Astrocyte (in vitro differentiated cells and primary cell): ENCODE measurements at places on chromosomes 2 and 18. TPM values are rescaled to one million over a fixed set of nuclear protein-coding genes. Genes with fewer than 3 reads are reported as not detected.

Gene GPR75
- total RNA-seq: 4.0 and 5.0 TPM in 2 replicates

- no peak for DNase-seq
Measured at GRCh38 chr2:213022987-213023386, 128.4 kb downstream of the IKZF2 start.

Gene PID1
- 10.7 and 13.6 TPM in 2 replicates for total RNA-seq

GRCh38 chr2:233259730-233260129, 8.3 kb downstream of the ATG16L1 start:
- DNase-seq: peak; percentile 18

Gene RESP18
- total RNA-seq: not detected in 2 replicates

DNA sequence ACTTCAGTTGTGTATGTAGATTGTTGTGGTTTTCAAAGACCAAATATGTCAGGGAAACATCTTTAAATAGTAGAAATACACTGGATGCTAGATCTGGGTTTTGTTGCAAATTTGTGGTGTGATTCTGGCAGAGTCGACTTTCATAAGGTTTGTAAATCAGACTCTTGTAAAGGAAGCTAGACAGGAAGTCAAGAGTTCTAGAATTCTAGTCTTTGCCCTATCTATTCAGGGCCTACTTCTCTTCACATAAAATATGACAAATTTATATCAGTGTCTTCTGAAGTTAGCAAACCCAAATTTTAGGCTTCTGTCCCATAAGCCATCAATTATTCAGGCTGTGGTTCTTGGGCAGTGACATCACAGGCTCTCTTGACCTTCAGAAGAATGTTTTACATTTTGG, 1579.2 kb upstream of the PIK3C3 start:
- DNase-seq: peak; percentile 10

Gene UGT1A4
- total RNA-seq: not detected in 2 replicates

DNA sequence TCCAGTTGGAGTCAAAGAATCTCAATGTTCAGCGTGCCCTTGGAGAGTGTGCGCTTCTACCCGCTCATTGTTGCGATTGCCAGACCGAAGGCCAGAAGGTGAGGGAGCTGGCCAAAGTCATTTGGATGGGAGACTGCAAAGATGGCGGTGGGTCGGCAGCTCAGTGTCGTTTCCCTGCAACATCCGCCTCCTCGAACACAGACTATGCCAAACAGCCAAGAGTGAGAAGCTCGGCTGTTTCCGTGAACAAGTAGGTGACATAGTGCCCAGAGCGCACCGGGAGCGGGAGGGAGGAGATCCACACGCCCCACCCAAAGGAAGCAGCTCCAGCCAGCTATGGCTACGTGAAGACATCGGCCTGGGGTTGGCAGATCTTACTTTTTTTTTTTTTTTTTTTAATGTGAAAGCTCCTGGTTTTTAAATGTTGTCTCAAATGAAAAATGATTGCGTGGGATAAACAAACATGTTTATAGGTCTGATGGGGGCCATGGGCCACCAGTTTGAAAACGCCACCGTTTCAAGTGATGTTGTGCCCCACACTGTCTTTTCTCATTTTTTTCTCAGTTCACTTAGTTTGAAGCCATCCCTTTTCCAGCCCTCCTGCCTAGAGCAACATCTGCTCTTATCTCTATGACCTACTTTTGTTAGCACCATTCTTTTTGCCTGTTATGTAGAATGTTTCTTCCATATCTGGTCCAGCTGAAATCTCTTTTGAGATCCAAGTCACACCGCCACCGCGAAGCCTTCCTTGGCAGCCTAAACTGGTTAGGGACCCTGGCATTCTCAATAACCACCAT, 682.4 kb downstream of the RNF144A start:
- no peak for DNase-seq

GRCh38 chr18:394262-394986, 106.1 kb downstream of the COLEC12 start:
- no peak for DNase-seq

Gene COL4A4
- 0.36 and 0.62 TPM in 2 replicates for total RNA-seq

- DNase-seq: no peak
Measured at GRCh38 chr2:215753808-215754207, 259.5 kb downstream of the MREG start.

DNA sequence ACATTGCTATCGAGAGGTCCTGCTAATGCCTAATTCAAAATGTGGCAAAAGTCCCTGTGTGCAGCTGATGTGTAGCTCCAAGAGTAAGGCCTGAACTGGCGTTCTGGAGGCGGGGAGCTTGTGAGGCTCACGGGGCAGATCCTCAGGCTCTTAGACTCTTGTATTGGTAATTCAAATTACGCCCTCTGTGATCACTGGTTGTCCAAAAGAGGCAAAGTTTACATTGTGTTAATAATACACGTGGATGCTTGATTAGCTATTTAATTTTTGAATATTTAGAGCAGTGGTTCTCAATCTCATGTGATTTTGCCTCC, 12.4 kb upstream of the CRYGA start:
- no peak for DNase-seq

GRCh38 chr2:176080540-176081375, 3.0 kb downstream of the EVX2 start:
- no peak for DNase-seq

- DNase-seq: peak; percentile 26
Measured at GRCh38 chr2:10783421-10783820, 29.2 kb downstream of the PDIA6 start.

Gene ALPG
- total RNA-seq: 0.19 and 0.27 TPM in 2 replicates

Gene NR4A2
- 1.2 and 1.3 TPM in 2 replicates for total RNA-seq

Gene ACOXL
- total RNA-seq: 0.12 and 0.23 TPM in 2 replicates

GRCh38 chr2:177391822-177392372, 676 bp upstream of the AGPS start:
- no peak for DNase-seq

- no peak for DNase-seq
Measured at GRCh38 chr2:236176417-236176816, 8.2 kb upstream of the GBX2 start.

GRCh38 chr2:20599001-20599600, 51.8 kb downstream of the HS1BP3 start:
- no peak for DNase-seq

- no peak for DNase-seq
Measured at GRCh38 chr2:84477886-84478285, 18.8 kb upstream of the SUCLG1 start.

DNA sequence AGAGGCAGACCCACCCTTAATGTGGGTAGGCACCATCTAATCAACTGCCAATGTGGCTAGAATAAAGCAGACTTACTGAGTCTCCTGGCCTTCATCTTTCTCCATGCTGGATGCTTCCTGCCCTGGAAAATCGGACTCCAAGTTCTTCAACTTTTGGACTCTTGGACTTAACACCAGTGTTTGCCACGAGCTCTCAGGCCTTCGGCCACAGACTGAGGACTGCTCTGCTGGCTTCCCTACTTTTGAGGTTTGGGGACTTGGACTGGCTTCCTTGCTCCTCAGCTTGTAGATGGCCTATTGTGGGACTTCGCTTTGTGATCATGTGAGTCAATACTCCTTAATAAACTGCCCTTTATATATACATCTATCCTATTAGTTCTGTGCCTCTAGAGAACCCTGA, 21.9 kb downstream of the ST8SIA5 start:
- DNase-seq: no peak

DNA sequence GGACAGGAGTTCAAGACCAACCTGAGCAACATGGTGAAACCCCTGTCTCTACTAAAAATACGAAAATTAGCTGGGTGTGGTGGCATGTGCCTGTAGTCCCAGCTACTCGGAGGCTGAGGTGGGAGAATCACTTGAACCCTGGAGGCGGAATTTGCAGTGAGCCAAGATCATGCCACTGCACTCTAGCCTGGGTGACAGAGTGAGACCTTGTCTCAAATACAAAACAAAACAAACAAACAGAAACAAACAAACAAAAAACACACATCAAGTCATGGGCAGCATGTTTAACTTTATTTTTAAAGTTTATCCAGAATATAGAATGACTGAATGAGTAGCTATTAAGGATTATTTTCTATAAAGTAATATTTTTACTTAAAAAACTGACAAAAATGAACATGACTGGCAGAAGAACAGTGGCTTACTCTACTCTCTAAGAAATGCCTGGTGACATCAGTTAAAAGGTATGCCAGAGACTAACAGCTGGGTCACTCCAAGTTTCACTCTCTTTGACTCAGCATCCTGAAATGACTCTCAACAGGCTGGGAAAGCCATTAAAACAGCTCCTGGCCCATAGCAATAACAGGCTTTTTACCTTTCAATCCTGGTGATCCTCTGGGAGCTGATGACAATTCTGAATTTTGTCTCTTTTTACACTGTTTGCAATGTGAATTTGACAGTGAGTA, 281.6 kb upstream of the STON1 start:
- peak; percentile 91 for DNase-seq

Gene MAP2
- total RNA-seq: 11.8 and 15.9 TPM in 2 replicates

DNA sequence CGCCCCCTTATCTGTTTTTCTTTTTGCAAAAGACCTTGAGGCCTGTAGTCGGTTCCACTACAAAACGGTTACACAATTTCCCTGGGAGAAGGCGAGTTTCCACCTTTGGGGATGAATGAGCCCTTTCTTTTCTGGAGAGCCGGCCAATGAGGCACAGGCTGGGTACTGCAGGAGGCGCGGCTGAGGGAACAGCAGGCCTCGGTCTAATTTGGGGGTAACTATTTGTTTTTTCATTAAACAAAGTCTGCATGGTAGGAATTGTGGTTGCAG, 129.2 kb downstream of the MYCN start:
- DNase-seq: no peak

Gene MC5R
- 0.26 and 0.57 TPM in 2 replicates for total RNA-seq

DNA sequence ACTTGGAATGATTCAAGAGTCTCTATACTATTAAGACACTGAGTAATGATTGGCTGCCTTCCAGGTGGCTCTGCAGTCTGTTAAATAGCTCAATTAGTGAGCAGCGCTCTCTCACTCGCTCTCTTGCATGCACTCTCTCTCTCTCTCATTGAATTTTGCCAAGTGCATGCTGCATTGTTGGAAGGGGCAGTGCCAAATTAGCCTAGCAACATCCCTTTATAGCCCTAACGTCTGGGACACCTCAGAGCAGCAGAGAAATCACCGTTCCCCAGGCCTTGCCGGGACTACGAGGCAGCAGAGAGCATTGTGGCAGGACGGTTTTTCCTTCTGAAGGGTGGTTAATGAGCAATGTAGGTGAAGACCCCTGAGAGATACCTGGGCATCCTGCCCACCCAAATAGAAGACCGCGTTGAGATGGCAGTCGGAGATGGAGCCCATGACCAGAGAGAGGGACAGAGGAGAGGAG, 447.6 kb upstream of the POU3F3 start:
- DNase-seq: peak; percentile 60

- peak; percentile 12 for DNase-seq
Measured at GRCh38 chr2:226215902-226216503, 583.6 kb downstream of the IRS1 start.

GRCh38 chr2:118356051-118356450, 267.8 kb downstream of the INSIG2 start:
- no peak for DNase-seq

DNA sequence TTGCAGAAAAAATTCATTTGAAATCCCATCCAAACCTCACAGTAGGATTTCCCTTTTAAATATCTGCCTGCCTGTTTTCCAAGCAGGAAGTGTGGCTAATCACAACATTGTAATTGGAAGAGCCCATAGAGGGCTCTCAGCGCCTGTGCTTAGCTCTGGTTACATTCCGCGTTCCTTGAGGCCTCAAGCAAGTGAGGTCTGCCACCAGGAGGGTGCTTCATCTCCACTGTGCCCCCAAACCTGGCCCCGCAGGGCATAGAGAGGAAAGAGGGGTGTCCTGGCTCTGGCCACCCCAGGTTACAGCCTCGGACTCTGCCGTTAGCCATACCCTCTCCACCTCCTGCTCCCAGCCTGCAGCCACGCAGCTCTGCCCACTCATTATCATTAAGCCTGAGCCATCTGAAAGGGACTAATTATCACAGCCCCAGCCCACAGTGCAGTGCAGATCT, 214.8 kb downstream of the SP3 start:
- peak; percentile 24 for DNase-seq

Gene NEU2
- total RNA-seq: not detected in 2 replicates

DNA sequence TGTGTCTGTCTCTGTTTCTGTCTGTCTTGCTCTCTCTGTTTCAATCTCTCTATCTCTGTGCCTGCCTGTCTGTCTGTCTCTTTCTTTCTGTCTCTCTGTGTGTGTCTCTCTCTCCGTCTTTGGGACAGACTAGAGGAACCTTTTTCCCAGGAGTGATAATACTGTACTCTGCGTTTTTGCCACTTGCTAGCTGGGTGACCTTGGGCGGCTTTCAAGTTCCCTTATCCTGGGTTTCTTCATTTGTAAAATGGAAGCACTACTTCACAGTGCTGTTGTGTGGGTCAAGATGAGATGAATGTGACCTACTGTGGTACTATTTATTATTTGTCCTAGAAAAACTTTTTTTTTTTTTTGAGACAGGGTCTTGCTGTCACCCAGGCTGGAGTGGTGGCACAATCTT, 42.4 kb downstream of the HPCAL1 start:
- no peak for DNase-seq

Gene PLGLB2
- 3.7 TPM in 2 replicates for total RNA-seq

Gene HOXD13
- total RNA-seq: not detected in 2 replicates
